ENCODE measurements at places on chromosomes 6 and 20.

- DNase-seq: no peak
These were observed 98.7 kb upstream of the PMEPA1 start for GRCh38 chr20:57808264-57809070.

DNA sequence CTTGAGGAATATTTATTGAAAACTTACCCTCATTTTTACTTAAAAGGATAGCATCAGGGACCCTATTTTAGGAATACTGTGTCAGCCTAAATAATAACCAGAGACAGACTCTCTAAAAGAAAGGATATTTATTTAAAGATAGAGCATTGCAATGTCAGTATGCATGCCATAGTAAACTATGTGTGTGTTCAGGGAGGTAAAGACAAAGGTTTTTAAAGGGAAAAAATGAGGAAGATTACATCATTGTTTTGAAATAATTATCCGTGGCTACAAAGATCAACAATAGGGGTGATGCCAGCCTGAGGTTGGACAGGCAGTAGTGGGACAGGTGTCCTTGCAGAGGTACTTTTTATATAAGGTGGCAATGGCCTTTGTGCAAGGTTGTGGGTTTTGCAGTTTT lies 23.7 kb upstream of the CFAP206 start:
- no peak for DNase-seq

DNA sequence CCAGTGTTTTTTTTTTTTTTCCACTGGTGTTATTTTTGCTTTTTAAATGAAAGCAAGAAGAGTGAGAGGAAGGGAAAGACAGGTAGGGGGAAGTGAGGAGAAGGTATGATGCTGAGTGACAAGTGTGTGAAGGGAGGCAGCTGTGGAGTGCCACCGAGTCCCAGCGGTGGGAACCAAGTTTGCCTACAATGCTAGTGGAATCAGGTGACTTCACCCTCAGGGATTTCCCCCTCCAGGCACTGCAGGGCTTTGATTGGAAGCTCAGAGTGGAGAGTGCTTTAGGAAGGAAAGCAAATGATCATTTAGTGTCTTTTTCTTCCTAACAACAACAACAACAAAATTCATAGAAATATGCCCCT lies 120.5 kb upstream of the ENPP5 start:
- DNase-seq: no peak

DNA sequence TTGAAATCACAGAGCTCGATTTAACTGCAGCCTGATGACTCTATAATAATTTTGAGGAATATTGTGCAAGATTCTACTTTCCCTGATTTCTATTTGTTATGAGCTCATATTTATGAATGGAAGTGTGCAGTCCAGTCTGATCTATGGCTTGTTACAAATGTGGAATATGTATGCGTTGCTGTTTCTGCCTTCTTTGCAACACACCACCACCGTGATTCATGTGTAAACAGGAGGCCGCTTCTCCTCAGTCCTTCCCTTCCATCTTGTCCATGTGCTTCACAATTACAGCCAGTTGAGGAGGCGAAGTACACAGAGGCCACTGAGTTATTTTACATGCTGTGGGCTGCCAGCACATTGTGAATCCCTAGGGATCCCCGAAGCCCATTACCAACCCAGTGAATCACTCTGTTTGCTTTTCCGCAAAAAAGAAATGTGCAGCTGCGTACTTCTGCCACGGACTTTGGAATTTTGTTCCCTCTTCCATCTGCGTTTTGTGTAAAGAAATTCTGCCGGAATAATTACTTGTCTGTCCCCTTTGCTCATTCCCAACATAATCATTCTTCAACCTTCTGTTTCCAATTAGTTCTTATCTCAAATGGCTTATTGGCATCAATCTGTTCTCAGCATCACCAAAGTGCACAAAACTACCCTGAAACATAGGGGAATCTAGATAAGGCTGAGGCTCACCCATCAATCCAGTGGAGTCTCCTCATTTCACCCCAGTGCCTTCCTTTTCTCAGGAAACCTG lies 551.6 kb upstream of the CITED2 start:
- DNase-seq: no peak

DNA sequence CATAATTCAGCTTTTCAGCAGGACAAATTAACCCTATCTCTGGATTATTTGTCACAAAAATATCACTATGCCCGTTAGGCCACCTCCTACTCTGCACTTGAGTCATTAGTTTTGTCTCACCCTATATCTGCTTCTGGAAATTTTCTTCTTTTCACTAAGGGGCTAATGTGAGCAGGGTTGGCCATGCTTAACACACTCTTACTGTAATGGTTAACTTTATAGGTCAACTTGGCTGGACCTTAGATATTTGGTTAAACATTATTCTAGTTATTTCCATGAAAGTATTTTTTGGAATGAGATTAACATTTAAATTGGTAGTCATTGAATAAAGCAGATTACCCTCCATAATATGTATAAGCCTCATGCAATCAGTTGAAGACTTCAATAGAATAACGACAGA lies 394.6 kb upstream of the PTCHD4 start:
- DNase-seq: no peak

DNA sequence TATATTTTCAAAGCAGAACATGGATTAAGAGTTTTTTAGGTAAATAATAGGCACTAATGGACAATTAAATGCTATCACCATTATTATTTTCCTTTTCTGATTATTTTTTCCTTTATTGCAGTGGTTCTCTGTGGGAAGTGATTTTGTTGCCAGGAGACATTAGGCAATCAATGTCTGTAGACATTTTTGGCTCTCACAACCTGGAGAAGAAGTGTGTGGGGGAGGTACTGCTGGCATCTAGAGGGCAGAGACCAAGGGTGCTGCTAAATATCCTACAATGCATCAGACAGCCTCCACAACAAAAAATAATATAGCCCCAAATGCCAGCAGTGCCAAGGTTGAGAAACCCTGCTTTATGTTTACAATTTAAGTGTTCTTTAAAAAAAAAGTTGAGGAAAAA lies 8.3 kb downstream of the IFNGR1 start:
- DNase-seq: peak; percentile 56

GRCh38 chr6:40953486-40953885 lies 85.5 kb downstream of the UNC5CL start:
- DNase-seq: no peak

GRCh38 chr20:58246346-58246745 lies 17.9 kb upstream of the ANKRD60 start:
- DNase-seq: peak; percentile 3

GRCh38 chr6:166202321-166202733 lies 34.7 kb upstream of the TBXT start:
- no peak for DNase-seq

- DNase-seq: peak; percentile 89
These were observed 34.5 kb upstream of the HBS1L start for GRCh38 chr6:135088818-135089809.

DNA sequence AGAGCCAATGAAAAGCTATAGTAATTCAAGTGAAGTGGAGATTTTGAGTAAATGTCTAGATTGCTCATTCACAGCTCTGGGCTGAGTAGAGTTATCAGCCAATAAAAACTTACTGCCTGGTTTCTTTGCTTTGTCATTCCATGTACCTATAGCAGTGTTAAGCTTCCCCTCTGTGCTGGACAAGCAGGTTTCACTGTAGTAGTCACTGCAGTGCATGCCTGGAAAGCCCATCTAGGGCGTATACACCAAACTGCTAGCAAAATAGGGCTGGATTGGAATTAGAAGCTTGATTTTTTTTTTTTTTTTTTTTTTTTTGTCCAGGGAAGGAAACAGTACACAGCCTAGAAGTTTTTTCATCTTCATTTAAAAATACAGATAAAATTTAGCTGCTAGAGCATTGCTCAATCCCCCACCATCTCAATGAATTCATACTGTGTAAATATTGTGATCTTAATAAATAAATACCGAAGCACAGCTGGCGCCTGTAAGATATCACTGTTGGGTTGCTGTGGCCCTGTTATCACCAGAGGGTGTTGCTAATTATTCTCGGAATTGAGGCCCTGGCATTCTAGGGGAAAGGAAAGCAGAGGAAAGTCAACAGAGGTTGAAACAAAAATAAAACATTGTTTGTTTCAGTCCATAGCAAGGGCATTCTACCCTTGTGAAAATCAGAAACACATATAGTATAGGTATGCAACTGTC lies 968.5 kb upstream of the GJE1 start:
- no peak for DNase-seq

DNA sequence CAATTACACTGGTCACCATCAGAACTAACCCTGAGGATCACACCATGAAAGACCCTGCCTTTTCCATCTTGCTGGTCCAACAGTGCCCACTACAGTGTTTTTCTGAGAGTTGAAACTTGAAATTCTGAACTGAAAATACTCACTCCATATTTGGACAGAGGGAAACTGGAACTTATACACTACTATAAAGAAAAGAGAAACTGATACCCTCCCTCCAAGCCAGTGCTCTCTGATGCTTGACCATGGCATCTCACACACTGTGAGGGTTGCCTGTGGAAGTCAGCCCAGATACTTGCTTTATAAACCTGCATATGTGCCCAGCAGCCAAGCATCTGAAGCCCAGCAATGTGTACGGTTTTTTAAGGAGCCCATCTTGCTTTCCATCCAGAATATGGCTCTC lies 108.7 kb downstream of the FOXA2 start:
- no peak for DNase-seq

DNA sequence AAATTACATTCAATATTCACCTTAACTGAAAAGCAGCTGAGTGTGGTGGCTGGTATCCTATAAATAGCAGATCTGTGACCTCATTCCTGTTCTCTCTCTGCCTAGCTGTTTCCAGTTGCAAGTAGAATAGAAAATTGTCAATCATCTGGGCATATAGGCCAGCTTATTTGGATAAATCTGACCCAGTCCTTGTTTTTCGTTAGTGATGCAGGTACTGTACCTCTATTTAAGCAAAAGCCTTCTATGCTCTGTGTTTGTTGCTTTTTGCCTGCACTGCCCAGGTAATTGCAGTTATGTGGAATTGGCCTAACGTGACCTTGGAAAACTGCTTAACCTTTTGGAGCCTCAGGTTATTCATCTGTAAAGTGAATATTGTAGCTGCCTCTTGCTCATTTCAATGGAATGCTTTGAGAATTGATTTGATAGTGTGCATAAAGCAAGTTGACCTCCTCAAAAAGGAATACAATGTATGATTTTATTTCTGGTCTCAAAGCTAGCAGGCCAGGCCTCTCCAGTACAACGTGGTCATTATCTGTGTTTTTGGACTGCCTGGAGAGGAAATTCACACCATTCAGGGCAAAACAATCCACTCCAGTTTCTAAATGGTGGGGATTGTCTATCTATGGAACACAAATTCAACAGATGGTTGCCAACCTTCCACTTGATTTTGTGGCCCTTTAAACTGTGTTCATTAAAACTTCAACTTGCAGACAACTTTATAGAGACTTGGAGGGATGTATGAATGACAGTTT lies 508.7 kb upstream of the CITED2 start:
- no peak for DNase-seq

- DNase-seq: peak; percentile 84
These were observed 5.3 kb upstream of the FUCA2 start for GRCh38 chr6:143516690-143517446.

DNA sequence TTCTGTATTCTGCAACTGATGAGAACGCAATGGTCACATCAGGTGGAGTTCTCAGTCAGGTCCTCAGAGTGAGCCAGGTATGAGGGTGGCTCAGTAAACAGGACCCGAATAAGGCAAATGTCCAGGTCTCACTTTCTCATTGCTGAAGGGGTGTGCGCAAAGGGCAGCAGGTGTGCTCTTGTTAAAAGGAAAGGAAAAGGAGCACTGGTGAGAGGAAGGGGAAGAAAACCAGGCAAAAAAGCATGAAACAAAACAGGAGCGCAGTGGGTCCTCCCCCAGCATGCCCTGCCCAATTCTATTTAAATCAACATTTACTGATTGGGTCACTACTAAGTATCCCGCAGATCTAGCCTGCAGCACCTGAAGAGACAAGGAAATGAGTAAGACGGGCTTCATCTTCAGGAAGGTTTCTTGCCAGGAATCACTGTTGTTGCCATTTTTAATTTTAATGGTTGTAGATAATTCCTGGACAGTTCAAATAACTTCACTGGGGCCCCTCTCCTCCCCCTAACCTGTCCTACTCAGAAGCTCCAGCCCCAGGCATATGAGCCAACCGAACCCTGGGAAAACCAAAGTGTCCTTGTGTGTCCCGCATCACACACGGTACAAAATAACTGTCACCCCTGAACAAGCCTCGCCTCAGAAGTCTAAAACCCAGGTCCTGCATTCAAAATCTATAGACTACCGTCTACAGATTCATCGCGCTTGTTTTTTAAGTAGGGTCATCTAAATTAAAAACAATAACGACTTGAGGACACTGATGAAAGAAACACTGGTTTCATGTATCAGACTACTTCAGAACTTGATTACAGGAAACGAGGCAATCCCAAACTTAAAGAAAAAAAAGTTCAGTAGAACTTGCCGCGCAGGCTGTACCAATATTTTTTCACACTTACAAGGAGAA lies 980 bp downstream of the MBOAT1 start:
- peak; percentile 53 for DNase-seq

DNA sequence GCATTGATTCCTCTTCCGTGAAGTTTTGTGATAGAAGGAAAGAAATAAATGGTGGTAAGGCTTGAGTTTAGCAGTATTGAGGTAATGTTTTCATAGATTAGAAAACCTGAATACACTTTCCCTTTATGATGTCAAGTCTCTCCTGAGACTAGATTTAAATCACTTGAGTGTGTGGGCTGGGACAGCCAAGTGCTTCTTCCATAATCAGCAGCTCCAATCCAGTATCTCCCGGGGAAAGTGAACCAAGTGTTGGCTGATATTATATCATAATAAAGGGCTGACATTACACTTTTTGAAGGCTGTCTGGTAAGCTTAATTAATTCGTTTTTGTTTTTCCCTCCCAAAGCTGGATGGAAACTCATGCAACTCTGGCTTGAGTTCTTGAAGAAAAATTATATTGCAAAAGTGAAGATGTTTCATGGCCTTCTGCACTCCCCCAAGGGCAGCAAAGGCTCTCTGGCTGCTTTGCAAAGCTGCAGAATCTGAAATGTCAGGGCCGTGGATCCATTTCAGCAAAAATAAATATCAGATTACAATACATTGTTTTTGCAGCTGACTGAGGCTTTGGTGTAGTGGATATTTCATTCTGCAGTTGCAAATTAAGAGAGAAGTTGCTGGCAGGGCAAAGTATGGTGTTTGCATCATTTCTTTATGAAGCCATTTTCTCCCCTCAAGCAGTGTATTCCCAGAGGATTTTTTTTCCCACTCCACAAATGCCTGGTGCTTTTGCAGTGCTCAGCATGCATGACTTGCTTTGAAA lies 101.2 kb downstream of the MKKS start:
- DNase-seq: no peak

DNA sequence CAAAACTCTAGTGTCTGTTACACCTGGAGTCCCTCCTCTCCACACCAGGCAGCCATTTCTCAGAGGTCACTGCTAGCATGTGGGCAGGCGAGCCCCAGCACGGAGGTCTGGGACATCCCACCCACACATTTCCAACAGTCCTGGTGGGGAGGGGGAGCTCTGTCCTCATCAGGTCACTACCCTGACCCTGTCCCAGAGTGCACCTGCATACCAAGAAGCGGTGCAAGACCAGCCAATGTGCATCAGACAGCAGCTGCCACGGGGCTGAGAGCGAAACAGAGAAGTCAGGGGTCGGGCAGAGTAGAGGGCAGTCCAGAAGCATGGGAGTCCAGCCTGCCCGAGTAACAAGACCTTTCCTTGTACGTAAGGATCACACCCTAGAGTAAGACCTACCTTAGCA lies 71.1 kb downstream of the TAF4 start:
- DNase-seq: no peak
